ENCODE measurements at places on chromosomes 13 and 19.

GRCh38 chr13:112329376-112329775 lies 46.8 kb upstream of the SPACA7 start:
- no peak for DNase-seq

DNA sequence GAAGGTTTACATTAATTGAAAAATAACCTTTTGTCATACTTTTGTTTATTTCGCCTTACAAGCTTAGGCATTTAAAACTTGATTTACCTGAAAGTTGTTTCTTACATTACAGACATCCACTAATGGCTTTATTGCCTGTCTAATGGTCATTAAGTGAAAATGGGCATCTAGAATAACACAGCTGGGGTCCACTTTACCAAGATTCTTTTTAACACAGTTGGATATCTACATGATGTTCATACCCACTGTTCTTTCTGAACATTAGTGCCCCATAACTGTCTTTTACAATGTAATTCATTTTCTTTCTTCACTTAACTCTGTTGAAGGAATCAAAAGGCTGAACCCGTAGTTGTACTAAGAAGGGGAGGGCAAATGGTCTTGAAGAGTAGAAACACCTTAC lies 19.8 kb upstream of the KLHL1 start:
- DNase-seq, result no peak

GRCh38 chr13:50243931-50244330 lies 228.7 kb downstream of the KCNRG start:
- no peak for DNase-seq

DNA sequence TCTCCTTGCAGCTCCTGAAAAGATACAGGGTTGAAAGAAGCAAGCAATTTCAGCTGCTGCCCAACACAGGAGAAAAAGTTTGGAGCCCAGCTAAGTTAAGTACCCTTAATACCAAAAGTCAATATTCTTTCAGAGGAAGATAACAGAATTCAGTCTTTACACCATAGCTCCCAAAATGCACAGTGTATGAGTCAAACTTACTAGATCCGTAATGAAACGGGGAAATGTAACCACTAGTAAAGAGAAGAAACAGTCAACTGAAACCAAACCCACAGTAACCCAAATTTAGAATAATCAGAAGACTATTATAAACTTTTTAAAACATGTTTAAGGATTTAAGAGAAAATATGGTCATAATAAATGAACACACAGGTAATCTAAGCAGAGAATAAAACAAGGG lies 45.2 kb downstream of the SUCLA2 start:
- DNase-seq, result no peak

DNA sequence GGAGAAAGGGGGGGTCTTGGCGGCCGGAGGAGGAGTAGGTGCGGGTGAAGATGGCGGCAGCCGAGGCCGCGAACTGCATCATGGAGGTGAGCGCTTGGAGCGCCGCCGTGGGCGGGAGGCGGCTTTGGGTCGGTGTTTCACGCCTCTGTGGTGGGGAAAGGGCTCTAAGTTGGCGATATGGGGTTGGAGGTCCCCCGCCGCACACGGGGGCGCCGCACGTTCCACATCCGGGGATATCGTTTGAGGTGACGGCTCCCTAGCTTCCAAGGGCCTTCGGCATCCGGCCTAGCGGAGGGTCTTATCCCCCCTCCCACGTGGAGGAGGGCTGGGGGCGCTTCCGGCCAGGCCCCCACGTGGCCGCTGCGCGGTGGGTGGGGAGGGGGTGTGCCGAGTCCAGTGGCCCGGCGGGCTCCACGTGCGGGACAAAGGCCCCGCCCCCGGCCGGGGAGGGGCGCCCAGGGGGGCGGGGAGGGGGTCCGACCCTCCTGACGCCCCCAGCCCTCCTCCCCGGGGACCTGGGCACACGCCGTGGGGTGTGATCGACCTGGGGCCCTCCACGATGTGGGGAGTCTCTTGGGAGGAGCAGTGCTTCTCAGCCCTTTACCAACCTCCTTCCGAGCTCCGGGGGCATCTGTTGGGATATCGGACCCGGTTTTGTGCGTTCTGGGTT lies at the start of gene PRMT1:
Gene PRMT1 (plus strand): TSS at position 41 of the 670 bp plus-strand sequence. CDS start 10 bp downstream, at position 51.
- peak; percentile 36 for DNase-seq

DNA sequence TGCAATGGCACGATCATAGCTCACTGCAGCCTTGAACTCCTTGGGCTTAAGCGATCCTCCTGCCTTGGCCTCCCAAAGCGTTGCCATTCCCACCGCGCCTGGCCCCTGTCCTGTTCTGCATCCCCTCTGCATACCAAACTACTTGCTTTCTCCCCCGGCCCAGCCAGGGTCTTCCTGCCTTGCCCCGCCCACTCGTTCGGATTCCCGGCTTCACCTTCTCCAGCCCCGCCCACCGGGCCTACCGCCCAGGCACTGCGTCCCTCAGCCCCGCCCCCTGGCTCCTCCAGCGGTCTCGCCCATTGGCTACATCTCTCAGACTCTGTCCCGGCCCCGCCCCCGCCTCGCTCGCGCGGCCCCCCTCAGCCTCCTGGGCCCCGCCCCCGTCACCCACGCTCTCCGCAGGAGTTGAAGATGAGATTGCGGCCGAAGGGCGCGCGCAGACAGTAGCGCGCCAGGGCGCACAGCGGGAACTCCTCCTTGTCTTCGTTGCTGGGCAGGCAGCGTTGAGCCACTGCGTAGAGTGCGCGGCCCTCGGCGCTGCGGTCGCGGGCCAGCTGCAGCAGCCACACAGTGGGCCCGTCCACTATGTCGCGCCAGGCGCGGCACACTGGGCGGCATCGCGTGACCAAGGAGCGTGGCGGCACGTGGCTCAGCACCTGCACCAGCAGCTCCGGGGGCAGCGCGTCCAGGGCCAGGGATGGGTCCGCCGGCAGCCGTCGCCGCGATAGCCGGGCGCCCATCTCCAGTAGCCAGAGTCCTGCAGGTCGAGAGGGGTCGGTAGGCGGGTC lies 19.0 kb downstream of the MRPS12 start:
- peak; percentile 60 for DNase-seq

Data from thyroid gland (tissue), 4 donors.